ENCODE measurements at places on chromosomes 2 and 18. TPM values are rescaled to one million over a fixed set of nuclear protein-coding genes. Genes with fewer than 3 reads are reported as not detected.

TUBA4A gene
- total RNA-seq = 16.4 TPM

OSR1 gene
- 2.5 TPM for total RNA-seq

IL18RAP gene
- not detected for total RNA-seq

WDCP gene
- total RNA-seq = 19.1 TPM

DCC gene
- total RNA-seq = 30.4 TPM

PCARE gene
- 0.23 TPM for total RNA-seq

Data from diencephalon (tissue), 1 donor.